Femur (tissue), 1 donor: ENCODE measurements at places on chromosomes 1 and 21.

DNA sequence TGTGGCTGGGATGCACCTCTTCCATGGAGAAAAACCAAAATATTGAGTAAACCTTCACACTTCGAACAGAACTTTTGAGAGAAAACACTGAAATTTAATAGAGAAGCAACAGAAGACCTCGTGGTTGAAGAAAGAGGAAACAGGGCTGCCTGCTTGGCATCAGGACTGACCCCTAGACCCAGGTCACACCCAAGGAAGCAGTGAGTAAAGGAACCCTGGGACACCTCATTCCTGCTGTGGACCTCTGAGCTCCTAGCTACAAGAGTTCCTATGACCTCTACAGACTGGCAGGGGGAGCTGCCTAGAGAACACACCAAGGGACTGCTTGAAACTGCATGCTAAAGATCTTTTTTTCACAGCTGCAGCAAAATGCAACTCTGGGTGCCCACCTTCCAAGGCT is 67.8 kb downstream of the FASLG start:
- DNase-seq, result no peak

DNA sequence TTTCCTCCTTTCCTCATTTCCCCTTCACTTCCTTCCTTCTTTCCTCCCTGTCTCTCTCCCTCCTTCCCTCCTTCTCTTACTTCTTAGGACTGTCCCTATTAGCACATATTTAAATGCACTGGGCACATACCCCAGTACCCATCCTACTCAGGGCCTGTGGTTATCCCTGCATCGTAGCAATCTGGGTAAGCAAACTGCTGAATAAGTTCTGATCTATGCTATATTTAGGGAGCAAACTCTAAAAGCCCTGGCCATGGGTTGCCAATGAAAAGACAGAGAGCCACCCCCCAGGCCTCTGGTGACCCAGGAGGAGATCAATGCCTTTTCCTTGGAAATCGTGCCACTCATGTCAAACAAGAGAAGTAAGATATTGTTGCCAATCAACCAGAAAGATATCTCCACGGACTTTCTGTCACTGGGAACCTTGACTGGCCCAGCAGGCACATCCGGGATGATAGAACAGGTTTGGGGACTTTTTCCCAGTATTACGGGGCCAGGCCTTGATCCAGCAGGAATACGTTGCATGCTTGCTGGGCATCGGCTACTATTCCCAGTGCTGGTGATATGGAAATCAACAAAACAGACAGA is 5.4 kb downstream of the FAM3B start:
- DNase-seq, result no peak

GRCh38 chr21:31753949-31754707 is 22.2 kb upstream of the SCAF4 start:
- no peak for DNase-seq

GRCh38 chr1:62240651-62241370 is 46.2 kb downstream of the L1TD1 start:
- no peak for DNase-seq

DNA sequence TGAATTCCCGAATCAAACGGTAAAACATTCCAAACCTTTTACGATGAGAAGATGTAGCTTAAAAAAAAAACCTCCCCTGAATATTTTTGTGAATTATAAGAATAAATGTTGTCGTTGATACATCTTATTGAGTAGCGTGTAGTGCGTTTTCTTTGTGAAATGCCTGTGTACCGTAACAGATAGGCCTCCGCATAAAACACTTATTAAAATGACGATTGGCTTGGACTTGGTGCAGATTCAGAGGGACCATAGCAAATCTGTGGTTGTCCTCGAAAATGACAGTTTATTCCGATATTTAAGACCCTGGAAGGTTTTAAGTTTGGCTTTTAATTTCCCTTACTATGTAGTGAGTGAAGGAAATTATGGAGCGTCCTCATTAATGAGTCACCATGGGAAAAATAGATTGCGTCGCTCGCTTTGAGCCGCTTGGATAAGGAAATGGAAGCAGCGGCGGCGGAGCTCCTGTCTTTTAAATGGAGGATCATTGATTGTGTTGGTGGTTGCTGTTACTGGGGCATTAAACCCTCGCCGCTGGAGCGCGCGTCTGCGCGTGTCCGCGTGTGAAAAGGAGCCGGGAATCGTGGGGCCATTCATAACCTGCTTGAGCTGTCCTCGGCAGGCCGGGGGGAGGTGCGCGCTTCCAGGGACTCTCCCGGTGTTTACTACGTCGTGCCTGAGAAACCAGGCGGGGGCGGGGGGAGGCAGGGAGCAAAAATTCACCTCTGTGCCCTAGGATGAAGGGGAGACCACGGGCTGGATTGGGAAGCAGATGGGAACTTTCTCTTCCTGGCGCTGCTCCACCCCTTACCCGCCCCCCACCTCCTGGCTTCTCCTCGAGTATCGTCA is 1.6 kb downstream of the SPEN start:
- DNase-seq, result peak; percentile 92

DNA sequence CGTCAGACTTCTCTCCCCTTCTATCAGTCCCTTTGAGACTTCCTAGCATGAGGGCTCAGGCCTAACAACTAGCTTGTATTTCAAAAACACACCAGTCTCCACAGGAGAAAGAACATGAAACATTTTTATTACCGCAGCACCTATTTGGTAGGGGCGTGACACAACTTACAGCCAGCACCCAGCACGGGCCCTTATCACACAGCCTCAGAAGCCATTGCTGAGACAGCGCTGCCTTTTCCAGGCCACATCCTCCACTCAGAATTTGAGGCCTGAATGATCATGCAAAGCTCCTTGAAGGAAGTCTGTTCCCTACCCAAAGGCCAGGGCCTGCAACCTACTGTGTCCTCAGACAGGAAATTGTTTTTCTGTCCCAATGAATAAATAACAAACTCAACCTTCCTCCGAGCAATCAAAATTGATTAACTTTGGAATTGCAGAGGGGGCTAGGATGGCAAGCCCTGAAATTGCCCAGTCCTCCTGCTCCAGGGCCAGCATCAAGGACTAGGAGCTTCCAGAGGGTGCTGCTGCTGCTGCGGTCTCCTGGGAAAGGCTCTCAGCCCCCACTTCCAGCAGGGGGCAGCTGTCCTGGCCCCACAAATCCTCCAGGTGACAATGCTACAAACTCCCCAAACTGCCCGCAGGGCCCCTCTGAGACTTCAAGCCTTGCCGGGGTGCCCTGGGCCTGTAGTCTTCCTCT is 94.3 kb upstream of the GALNT2 start:
- no peak for DNase-seq

DNA sequence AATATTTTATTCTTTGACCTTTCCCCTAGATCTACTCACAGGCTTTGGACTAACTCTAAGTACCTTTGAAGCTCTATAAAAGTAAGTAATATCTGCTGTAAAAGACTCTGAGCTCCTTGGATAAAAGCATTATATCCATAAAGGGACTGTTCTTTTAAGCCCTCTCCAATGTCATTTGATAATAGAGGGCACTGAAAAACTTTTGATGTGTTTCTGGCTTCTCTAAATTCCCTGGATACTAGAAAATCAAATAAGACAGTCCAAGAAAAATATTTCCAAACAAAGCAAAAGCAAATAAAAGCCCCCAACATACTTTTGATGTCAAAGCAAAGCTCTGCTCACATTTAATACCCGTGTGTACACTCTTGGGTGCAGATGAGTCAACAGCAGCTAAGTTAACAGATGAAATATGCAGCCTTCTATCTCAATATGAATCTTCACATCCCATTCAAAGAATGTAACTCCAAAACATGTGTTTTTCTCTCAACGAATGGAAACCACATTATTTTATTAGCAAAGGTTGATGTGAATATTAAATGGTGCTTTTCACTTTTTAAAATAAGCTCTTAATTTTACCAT is 230.3 kb downstream of the CENPF start:
- DNase-seq, result no peak

DNA sequence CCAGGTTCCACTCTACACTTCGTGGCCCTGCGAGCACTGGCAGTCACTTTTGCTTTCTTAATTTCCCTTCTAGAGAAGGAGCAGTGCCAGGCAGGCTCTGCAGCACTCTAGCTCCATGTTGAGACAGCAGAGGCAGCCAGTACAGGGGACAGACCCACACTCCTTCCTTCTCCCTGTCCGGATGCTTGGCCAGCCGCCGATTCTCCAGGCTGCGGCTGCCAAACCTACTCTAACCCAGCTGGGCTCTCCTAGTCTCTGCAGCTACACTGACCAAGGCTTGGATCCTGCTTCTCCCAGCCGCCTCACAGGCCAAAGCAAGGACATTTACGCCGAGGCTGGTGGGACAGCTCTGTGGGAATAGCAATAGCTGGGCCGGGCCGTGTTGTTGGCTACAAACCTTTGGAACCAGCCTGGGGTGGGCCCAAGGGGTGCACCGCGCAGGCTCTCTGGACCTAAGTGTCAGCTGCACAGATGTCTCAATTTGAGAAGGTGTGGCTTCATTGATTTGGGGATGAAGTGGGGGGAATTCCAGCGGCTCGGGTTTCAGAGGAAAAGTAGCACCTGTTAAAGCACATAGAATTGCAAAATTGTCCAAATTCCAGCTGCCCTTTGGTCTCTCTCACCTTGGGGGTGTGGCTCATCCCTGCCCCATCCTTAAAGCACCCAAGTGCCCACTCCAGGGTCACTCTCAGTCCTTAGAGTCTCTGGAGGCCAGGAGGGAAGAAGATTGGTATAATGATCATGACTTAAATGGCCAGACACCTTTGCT is 3.2 kb downstream of the BARHL2 start:
- DNase-seq, result no peak

DNA sequence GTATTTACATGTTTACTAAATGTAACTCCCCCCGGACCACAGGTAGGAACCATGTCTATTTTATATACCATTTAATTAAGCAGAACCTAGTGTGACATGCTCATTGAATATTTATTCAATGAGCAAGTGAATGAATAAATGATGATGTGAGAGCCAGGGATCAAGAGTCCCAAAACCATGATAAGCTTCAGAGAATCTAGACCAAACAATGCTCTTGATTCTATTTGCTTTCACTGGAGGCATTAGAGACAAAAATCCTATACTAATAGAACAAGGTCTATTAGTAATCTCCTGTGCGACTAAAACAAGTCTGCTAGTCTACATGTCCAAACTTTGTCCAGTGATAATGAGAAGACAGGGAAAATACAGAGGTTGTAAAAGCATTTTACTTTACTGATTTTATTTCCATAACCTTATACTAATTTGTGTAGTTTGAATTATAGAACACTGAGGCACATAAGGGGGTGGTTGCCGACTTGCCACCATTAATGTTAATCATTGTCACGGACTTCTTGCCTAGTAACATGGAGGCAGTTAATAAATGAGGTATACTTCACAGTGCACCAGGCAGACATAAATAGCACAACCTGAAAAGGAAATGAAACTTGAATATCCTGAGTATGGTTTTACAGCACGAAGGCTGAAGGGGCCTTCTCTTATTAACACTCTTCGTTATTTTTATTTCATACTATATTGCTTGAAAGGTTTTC is 69.8 kb downstream of the TBX15 start:
- no peak for DNase-seq

DNA sequence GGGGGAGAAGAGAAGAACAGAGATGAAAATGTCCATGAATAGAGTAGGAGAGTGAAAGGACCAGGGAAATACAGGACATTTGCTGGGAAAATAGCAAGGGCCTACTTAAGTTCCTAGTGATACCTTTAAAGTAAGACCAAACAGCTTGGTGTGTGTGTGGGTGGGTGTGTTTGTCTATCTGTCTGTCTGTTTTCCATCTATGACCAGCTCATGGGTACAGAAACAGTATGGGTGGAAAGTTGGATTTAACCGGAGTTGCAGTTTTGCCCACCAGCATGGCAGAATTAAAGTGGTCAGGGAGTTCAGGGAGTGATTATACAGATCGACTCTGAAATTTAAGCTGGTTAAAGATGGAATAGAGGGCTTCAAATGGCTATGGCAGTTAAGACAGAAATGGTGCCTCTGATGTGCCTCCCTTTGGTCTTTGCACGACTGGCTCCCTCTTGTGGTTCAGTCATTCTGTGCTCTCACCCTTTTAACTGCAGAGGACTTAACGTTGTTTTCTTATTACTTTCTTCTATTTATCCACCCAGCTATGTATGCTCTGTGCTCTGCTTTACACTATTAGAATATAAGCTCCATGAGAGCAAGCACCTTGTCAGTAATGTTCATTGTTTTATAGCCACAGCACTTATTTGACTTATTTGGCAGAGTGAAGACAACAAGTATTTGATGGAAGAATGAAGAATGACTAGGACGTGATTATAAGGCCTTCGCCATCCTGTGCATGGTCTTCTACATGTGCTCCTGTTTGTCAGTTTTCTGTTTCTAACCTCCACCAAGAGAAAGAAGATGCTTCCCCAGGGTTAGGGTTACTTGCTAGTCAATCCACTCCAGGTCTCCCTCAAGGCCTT is 72.7 kb upstream of the AK4 start:
- no peak for DNase-seq

- DNase-seq, result no peak
Measured at GRCh38 chr1:114595602-114596001, 14.2 kb upstream of the BCAS2 start.

DNA sequence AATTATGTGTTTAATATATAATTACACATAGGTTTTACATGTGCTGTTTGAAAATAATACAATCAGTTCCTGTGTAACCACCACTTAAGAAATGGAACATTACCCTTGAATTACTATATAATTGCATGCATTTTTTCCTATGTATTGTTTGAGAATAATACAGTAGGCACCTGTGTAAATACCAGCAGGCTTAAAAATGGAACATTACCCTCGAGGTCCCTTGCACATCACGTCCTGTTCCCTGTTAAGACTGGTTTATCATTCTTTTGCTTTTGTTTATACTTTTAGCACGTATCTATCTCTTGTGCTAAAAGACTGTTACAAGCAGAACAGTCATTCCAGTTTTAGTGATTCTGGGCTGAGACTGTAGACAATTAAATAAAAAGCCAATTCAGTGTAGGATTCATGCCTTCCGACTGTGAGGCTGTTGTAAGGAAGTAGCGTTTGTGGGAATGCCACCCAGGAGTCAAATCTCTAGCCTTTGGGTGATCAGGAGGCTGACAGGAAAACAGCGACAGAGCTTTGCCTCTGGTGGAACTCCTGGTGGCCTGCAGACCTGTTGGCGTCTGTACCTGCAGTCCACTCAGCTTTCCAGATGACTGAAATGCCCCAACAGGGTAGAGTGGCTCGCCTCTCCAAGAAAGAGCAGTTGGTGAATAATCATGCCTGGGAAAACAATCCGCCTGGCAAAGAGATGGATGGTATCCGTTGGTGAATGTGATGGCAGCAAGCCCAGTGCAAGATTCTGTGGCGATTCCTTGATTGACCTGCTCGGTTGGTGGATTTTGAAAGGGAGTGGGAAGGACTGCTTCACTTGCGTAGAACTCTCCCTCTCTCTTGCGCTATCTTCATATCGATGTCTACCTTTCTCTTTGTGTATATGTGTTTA is 58.0 kb downstream of the DISC1 start:
- no peak for DNase-seq

- peak; percentile 71 for DNase-seq
Measured at GRCh38 chr1:40612345-40612831, 53.1 kb downstream of the RIMS3 start.

DNA sequence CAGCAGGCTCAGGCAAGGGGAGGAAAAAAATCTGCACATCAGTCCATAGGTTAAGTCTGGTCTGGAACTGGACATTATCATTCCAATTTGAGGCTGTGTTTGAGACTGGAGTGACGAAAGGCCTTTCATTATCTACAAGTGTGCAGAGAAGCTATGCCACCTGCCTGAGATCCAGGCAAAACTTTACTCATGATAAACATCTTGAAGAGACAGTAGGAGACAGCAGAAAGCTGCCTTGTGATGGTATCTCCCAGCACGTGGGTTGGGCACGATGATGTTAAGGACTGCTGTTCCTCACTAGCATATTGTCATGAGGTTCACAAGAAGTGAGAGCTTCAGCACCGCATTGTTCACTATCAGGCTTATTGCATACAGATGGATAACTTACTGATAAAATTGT is 126.4 kb downstream of the PLXNA2 start:
- DNase-seq, result no peak
